ENCODE measurements at places on chromosomes 5 and 9.

GRCh38 chr5:131371835-131372234 is 108.0 kb downstream of the CDC42SE2 start:
- DNase-seq: no peak

DNA sequence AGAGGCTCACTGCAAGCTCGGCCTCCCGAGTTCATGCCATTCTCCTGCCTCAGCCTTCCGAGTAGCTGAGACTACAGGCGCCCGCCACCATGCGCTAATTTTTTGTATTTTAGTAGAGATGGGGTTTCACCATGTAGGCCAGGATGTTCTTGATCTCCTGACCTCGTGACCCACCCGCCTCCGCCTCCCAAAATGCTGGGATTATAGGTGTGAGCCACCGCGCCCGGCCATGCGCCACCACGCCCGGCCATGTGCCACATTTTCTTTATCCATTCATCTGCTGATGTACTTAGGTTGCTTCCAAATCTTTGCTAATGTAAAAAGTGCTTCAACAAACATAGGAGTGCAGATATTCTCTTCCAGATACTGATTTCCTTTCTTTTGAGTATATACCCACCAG is 408.6 kb downstream of the CAAP1 start:
- DNase-seq: no peak

- no peak for DNase-seq
Measured at GRCh38 chr5:138078006-138078643, 5.7 kb upstream of the WNT8A start.

DNA sequence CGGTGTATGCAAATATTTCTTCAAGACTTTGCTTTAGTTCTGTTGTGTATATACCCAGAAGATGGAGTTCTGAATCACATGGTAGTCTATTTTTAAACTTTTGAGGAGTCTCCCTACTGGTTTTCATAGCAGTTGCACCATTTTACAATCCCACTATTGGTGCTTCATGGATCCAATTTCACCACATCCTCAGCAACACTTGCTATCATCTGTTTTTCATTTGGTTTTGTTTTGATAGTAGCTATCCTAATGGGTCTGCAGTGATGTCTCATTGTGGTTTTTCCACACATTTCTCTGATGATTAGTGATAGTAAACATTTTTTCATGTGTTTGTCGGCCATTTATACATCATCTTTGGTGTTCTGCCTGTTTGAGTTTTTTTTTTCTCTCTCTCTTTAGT is 1339.3 kb downstream of the EFNA5 start:
- DNase-seq: no peak

GRCh38 chr9:13382595-13382994 is 103.1 kb upstream of the MPDZ start:
- DNase-seq: no peak

GRCh38 chr5:160702934-160703333 is 149.1 kb downstream of the ATP10B start:
- DNase-seq: no peak

- DNase-seq: peak; percentile 68
Measured at GRCh38 chr9:128494108-128494745, 10.3 kb upstream of the GLE1 start.

- no peak for DNase-seq
Measured at GRCh38 chr5:36635721-36636390, 29.4 kb downstream of the SLC1A3 start.

GRCh38 chr5:179974946-179975712 is 67.4 kb upstream of the TBC1D9B start:
- peak; percentile 36 for DNase-seq

GRCh38 chr9:114621975-114622609 is 11.0 kb downstream of the TMEM268 start:
- DNase-seq: no peak

DNA sequence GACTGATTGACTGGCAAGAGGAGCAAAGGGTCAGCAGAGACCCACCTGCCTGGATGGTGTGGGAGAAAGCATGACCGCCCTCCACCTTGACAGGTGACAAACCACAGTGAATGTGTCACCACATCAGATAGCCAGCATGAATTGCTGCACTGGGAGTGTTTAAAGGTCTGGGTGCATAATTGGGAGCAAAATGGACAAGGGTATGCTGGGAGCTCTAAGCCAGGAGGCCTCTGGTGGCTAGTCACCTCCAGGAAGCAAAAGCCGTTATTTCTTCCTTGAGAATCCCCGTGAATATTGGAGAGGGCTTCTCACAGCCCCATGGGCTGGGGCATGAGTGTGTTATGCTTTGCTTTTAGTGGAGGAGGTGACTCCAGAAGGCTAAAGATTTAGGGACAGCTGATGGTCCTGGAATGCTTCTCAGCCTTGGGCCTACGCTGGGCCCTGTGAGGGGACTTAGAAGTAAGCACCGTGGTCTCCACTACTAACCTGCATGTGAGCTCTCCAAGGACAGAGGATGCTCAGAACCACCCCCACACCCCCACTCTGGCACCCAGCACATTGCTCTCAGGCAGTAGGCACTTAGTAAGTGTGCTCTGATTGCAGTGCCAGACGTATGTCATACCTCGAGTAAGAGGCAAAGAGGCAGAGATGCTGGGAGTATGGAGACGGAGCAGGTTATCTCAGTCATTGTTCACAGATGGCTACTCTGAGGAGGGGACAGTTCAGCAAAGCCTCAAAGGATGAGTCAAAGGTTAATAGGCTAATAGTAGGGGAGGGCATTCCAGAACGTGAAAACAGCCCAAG is 9.1 kb upstream of the IRF1 start:
- DNase-seq: no peak

DNA sequence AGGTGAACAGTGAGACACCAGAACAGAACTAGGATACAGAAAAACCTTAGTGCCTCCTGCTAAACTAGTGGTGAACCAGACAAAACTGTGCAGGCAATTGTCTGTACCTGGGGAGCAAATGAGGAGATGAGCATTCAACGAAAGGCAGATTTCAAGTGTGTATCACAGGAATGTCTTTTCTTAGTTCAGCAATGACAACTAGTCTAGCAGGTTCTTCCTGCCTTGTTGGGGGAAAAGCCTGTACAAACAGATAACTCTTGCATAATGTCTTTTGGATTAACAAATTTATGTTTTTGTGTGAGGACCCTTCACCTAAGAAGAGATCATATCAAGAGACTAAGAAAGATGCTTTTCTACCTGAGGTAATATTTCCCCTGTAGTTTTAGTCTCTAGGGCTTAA is 21.8 kb upstream of the DENND4C start:
- no peak for DNase-seq

- no peak for DNase-seq
Measured at GRCh38 chr9:78559449-78559885, 262.5 kb downstream of the PSAT1 start.

- DNase-seq: no peak
Measured at GRCh38 chr5:61738446-61738845, 406.4 kb downstream of the ZSWIM6 start.

DNA sequence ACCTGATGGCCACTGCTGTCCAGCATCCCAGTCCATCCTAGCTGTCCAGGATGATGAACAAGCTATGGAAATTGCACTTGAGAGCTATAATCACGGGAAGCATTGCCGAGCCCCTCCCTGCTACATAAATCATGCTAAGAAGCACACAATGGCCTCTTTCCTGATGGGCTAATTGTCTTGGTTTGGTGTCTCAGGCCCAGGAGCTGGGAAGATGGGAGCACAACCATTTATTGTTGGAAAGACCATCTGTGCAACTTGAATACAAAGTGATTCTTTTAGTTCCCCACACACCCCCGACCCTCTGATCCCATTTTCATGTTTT is 80.4 kb downstream of the RGS3 start:
- DNase-seq: no peak

DNA sequence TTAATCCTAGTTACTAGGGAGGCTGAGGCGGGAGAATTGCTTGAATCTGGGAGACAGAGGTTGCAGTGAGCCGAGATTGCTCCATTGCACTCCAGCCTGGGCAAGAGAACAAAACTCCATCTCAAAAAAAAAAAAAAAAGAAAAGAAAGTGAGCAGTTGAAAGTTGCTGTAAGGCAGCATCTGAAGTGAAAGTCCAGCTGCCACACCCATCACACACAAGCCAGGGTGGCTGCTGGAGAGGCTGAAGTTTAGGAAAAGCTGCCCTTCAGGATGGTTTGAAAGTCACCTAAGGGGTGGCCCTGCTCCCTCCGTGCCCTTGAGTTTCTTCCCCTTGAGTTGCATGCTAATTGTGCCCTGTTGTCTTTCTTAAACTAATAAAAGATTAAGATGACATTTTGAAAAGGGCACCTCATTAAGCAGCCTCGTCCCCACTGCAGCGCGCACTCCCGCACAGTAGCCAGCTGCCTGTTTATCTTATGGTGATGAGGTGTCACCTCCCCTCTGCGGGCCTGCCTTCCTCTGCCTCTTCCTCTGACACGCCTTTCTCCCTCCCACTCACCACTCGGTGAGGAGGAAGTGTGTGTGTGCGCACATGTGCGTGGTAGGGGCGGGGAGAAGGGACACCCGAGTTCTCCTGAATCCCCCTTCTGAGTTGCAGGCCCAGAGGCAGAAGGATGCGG is 104.2 kb upstream of the PANK3 start:
- DNase-seq: no peak

- DNase-seq: no peak
Measured at GRCh38 chr9:33306037-33306436, 15.7 kb downstream of the NFX1 start.

DNA sequence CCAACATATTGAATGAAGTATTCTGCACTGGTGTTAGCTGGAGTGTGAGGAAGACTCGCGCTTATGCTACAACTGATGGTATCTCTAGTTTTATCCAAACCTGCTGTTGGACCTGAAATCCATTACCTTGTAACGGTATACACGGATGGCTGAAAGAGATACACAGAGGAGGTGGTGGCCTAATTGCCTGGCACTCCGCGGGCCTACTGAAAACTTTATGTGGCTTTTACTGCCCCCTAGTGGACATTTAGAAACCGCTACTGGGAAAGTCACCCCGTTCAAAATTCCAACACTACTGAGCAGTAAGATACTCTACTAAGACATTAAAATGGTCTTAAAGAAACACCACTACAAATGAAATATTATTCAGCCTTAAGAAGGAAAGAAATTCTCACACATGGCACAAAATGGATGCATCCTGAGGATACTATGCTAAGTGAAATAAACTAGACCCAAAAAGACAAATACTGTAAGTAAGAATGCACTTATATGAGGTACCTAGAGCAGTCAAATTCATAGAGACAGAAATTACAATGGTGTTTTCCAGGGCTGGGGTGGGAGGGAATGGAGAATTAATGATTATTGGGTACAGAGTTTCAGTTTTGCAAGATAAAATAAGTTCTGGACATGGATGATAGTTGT is 100.4 kb downstream of the TTLL11 start:
- peak; percentile 54 for DNase-seq

GRCh38 chr5:2357309-2357708 is 394.2 kb downstream of the IRX2 start:
- no peak for DNase-seq

GRCh38 chr5:131379723-131380122 is 115.9 kb downstream of the CDC42SE2 start:
- DNase-seq: no peak

GRCh38 chr9:76037587-76038225 is 147.2 kb downstream of the PCSK5 start:
- no peak for DNase-seq

DNA sequence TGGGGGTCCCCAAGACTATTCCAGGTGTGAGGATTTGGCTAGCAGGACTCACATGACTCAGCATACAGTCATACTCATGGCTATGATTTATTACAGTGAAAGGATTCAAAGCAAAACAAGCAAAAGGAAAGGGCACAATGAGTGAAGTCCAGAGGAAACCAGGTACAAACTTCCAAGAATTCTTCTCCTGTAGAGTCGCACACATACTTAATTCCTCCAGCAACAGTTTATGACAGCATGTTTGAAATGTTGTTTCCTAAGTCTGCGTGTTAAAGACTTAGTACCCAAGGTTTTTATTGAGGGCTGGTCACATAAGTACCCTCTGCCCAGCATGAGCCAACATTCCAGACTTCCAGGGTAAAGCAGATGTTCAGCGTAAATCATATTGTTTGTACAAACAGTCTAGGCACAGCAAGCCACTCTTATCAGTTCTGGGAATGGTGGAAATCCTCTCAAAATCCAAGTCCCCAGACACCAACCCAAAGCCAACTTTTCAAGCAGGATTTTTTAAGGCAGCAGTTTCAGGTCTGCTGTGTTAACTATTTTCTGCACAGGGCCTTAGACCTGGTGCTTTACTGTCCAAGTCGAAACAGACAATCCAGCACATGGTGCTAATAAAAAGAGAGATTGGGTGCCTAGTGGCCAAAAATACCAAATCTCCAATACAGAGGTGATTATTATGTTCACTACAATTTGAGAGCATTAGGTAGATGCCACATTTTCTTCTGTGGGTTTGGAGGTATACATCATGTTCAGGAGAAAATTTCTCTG is 18.6 kb upstream of the RICTOR start:
- no peak for DNase-seq

DNA sequence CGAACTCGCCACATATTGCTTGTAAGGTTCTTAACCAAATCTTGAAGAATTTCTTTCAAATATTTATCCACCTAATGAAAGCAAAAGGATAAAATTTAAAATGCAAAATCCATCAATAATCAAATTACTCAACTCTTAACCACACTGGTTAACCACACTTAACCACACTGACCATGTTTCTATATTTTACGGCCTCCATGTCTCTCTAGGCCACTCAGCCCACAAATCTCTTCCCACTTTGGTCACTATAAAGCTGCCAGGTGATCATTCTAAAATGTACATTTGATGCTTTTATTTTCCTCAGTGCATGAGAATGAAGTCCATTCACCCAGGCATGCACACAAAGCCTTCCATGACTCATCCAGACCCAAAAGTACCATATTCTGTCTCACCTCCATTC is 56.4 kb upstream of the OR2K2 start:
- no peak for DNase-seq

GRCh38 chr5:32639943-32640342 is 54.6 kb downstream of the SUB1 start:
- no peak for DNase-seq

DNA sequence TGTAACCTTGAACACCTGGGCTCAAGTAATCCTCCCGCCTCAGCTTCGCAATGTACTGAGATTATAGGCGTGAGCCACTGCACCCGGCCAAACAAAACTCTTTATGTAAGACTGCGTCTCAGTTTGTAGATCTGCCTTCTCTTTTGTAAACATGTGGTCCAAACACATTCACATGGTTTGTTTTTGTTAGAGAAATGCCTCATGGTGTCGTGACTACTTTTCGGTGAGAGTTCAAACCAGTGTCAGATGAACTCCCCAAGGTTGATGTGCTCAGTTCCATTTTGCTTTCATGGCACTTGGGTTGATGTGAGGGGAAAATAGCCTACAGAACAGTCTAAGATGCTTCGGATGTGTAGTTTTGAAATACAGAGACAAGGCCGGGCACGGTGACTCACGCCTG is 231.6 kb downstream of the GOLPH3 start:
- DNase-seq: no peak

DNA sequence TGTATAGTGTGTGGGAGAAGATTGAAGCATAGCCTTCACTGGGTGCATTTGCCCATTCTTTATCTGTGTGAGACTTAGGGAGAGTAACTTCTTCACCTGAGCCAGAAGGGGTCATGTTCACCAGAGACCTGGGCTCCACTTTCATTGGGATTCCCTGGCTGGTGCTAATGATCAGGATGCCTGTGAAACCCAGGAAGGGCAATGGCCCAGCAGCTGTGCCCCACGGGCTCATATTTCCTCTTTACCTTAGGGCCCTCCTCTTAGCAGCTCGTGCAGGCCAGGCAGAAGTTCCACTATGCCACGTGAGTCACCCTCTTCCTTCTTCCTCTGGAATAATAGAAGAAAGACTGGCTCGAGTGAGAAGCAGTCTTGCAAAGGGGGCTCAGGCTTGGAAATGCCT is 5.0 kb downstream of the PPARGC1B start:
- no peak for DNase-seq

Measured in NCI-H1092 (cell line).